T-helper 2 cell treated with Interferon-gamma antibody and Interleukin-4, amounts not matched to agents 5 μg/mL and 100 μg/mL, for 36 hours (primary cell): ENCODE measurements at places on chromosomes 3 and 15.
A peak's percentile ranks its signal among the peaks of the same experiment; 100 is the strongest.

DNA sequence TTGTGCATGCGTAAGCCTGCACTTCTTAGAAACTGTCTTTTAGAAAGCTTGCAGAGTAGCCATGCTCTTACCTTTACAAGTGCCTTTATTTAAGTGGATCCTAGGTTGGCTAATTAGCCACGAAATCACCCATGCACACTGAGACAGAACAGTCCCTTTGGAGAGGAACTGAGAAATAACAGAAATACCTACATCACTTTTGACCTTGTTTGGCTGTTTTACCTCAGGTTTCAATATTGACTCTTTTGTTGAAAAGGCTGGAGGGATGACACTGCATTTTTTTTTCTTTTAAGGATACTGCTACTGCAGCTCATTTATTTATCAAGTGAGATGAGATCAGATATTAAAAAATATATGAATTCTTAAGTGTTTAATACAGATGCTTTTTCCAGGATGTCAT, 155.6 kb upstream of the GOLIM4 start:
- H3K4me1 ChIP-seq: peaks cover 10% of the 10 kb centered on the region
- H3K27ac ChIP-seq: no peak overlapping the region
- no peak for DNase-seq
- no peaks in the 10 kb centered on the region for H3K36me3 ChIP-seq
- no peak overlapping the region for H3K4me3 ChIP-seq
- peaks cover 53% of the 10 kb centered on the region for H3K27me3 ChIP-seq

DNA sequence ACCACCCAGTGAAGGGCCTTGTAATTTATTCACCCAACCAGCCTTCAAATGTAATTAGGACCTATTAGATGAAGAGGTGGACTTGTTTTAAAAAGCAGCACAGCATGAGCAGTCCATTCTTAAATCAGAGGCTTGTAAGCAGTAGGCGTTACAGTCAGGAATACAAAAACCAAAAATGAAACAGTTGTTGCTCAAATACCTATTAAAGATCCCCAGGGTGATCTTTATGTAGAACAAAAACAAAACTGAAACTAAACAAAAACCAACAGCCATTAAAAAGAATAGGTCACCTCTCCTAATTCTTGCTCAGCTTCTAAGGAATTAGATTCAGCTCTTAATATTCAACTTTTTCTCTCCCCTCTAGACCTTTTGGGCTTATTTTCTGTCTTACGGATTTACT, 104.9 kb upstream of the ST8SIA2 start:
- H3K27me3 ChIP-seq: peaks cover 9% of the 10 kb centered on the region
- peaks cover 7% of the 10 kb centered on the region for H3K4me1 ChIP-seq
- H3K27ac ChIP-seq: no peak overlapping the region
- no peak overlapping the region for H3K4me3 ChIP-seq
- H3K36me3 ChIP-seq: no peaks in the 10 kb centered on the region

DNA sequence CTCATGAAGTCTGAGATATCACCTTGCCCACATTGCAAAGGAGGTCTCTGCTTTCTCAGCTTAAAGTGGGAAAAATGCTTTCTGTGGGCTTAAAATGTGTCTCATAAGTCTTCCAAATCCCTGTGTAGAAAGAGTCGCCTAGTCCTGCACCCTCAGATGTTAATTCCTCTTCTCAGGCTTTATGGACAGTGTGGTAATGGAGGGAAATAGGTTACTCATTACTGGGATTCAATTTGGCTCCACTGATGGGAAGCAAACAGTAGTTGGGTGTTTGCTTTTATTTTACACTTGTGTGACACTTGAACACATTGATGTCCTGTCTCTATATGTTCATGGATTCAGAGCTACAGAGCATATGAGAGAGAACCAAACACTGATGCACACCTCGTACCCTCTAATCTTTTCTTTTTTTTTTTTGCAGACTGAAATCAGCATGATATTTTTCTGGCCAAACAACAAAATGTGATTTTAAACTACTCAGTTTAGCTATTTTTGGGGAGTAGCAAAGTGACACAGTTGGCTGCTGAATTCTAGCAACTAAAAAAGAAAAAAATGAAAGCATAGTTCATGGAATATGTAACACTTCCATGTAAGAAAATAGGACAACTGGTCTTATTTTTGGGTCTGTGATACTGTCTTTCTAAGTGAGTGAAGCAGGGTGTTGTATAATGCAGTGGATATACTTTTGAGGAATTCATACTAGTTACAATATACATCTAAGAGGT, 8.6 kb downstream of the PTPRG start:
- no peak for DNase-seq
- H3K4me1 ChIP-seq: no peaks in the 10 kb centered on the region
- peaks cover 34% of the 10 kb centered on the region for H3K27me3 ChIP-seq
- H3K4me3 ChIP-seq: no peak overlapping the region
- H3K27ac ChIP-seq: no peak overlapping the region

GRCh38 chr3:158159714-158160113, 49.8 kb downstream of the RSRC1 start:
- H3K27me3 ChIP-seq: no peaks in the 10 kb centered on the region
- H3K27ac ChIP-seq: no peak overlapping the region
- H3K36me3 ChIP-seq: peaks cover 5% of the 10 kb centered on the region
- no peaks in the 10 kb centered on the region for H3K4me1 ChIP-seq
- no peak for DNase-seq
- H3K4me3 ChIP-seq: no peak overlapping the region

GRCh38 chr3:46236294-46237054, 5.8 kb upstream of the CCR3 start:
- H3K36me3 ChIP-seq: no peaks in the 10 kb centered on the region
- H3K27ac ChIP-seq: no peak overlapping the region
- peaks cover 6% of the 10 kb centered on the region for H3K4me1 ChIP-seq

- H3K4me3 ChIP-seq: peak overlapping the region; percentile 91
- H3K27ac ChIP-seq: peak overlapping the region; percentile 96
- H3K4me1 ChIP-seq: peaks cover 68% of the 10 kb centered on the region
- DNase-seq: no peak
- no peaks in the 10 kb centered on the region for H3K27me3 ChIP-seq
Observed at GRCh38 chr15:91855684-91856489, 2.4 kb downstream of the SLCO3A1 start.

DNA sequence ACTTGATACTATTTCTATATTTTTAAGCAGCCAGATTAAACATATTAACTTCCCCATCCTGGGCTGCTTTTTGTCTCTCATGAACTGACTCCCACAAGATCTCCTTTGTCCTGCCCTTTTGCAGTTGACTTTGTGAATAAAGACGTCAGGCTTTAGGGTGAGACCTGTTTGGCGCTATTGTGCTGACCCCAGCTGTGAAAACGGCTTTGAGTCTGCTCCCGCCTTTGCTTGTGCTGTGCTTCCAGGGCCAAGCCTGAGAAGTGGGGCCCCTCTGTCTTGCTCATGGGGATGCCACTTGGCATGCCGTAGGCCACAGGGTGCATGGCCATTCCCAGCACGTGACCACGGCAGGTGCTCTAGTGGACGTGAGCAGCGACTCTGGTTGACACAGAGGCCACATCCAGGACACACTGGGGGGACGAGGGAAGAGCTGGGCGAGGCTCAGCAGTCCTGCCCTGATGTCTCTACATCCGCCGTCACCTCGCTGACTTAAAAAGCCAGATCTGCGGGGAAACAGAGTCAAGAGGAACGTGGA, 268.9 kb upstream of the LYSMD4 start:
- H3K27ac ChIP-seq: no peak overlapping the region
- H3K36me3 ChIP-seq: no peaks in the 10 kb centered on the region
- no peaks in the 10 kb centered on the region for H3K27me3 ChIP-seq

- H3K36me3 ChIP-seq: no peaks in the 10 kb centered on the region
- H3K27me3 ChIP-seq: peaks cover 6% of the 10 kb centered on the region
- DNase-seq: no peak
- H3K4me3 ChIP-seq: no peak overlapping the region
Observed at GRCh38 chr15:23384371-23384770, 29.8 kb downstream of the GOLGA8S start.

- H3K4me3 ChIP-seq: peak overlapping the region; percentile 98
- peak overlapping the region; percentile 99 for H3K27ac ChIP-seq
- no peaks in the 10 kb centered on the region for H3K27me3 ChIP-seq
- DNase-seq: no peak
- peaks cover 65% of the 10 kb centered on the region for H3K36me3 ChIP-seq
Observed at GRCh38 chr3:186785495-186786018, 2.2 kb downstream of the EIF4A2 start.

DNA sequence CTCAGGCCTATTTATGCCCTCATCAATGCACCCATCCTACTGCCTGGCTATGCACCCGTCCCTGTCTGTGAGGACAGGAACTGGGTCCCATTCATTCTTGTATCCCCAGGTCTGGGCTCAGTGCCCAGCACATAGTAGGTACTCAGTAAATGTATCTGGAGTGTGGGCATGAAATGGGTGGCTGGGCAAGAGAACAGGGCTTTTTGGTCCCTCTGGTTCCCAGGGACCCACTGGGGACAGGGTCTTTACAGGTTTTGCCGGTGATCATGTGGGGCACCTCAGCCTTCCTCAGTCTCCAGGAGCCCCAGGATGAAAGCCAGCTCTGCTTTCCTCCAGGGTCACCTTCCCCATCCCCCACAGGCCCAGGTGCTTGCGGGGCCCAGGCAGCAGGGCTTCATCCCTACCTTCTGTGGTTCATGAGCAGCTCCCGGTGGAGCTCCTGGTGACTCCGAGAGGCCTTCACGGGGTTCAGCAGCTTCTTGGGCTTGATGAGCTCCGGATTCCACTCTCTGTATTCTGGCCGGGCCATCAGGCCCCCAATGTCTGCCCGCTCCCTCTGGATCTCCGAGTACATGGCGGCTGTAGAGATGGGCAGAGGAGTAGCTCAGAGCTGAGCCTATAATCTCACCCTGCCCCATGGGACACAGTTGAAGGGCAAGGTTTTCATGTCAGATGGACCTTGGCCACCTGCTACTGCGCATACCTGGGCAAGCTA, 7.7 kb downstream of the FAM107A start:
- peaks cover 7% of the 10 kb centered on the region for H3K27me3 ChIP-seq
- no peak overlapping the region for H3K27ac ChIP-seq
- H3K36me3 ChIP-seq: no peaks in the 10 kb centered on the region
- H3K4me1 ChIP-seq: no peaks in the 10 kb centered on the region
- DNase-seq: no peak
- no peak overlapping the region for H3K4me3 ChIP-seq

GRCh38 chr3:87997966-87998365, 60.8 kb downstream of the CGGBP1 start:
- peak overlapping the region; percentile 1 for H3K4me3 ChIP-seq
- H3K27ac ChIP-seq: peak overlapping the region; percentile 33
- H3K4me1 ChIP-seq: peaks cover 30% of the 10 kb centered on the region
- peaks cover 9% of the 10 kb centered on the region for H3K27me3 ChIP-seq
- no peak for DNase-seq
- no peaks in the 10 kb centered on the region for H3K36me3 ChIP-seq

- H3K4me1 ChIP-seq: no peaks in the 10 kb centered on the region
- peaks cover 4% of the 10 kb centered on the region for H3K27me3 ChIP-seq
- H3K4me3 ChIP-seq: no peak overlapping the region
- H3K27ac ChIP-seq: no peak overlapping the region
- no peaks in the 10 kb centered on the region for H3K36me3 ChIP-seq
- DNase-seq: no peak
Observed at GRCh38 chr3:59040902-59041301, 8.9 kb downstream of the CFAP20DC start.
